ENCODE measurements at places on chromosomes 16 and 17.

GRCh38 chr17:41962111-41962510 lies 4.5 kb upstream of the CNP start:
- no peak for DNase-seq

DNA sequence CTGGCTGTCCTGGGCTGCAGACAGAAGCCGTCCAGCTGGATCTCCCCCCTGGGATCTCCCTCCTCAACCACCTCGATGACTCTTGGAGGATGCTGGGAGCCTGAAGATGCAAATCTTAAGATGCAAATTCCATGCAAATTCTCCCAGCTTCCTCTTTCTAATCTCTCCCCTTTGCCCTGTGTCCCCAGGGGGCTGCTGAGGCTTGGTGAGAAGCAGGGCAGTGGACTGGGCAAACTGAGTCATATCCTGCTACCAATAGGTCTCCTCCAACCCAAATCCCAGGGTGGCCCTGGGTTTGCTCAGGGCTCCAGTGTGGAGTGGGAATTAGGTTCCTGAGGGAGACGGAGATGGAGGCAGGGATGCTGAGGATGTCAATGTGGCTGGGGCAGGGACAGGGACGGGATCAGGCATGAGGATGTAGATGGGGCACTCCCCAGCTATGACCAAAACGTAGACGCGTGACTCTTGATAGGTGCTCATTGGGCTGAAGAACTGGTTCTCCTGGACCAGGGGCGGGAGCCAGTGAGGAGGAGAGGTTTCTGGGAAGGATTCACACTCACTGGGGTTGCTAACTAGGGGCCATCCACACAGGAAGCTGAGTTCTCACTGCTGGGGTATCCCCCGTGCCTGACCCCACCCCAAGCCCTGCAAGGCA lies 3.6 kb upstream of the ALOX12B start:
- no peak for DNase-seq

GRCh38 chr16:70523076-70523742 lies at the start of gene COG4:
Gene COG4, minus strand, starts transcription at chr16:70523554. Its CDS starts 11 bp downstream, at chr16:70523543.
- peak; percentile 57 for DNase-seq

GRCh38 chr16:56520251-56520577 lies 390 bp upstream of the BBS2 start:
- DNase-seq = no peak

DNA sequence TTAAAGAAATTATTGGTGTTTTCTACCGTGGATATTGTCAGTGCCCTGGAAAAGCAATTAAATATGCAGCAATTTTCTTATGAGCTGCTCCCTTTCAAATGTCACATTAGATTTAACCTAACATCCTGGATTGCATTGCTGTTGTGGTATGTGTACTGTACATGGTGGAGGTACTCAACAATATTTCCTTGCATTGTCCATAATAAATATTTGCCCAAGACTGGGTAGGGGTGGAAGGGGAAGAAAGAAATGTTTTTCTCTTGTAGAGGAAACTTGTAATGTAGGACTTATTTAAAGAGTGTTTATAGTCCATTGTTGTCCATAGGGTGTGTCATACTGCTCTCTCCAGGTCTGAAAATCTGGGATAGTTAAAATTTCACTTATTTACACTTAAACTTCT lies 346.2 kb upstream of the TBX2 start:
- DNase-seq = no peak

- no peak for DNase-seq
Measured at GRCh38 chr17:58421711-58422110, 4.4 kb upstream of the RNF43 start.
